ENCODE measurements at places on chromosomes 2 and 18.

DNA sequence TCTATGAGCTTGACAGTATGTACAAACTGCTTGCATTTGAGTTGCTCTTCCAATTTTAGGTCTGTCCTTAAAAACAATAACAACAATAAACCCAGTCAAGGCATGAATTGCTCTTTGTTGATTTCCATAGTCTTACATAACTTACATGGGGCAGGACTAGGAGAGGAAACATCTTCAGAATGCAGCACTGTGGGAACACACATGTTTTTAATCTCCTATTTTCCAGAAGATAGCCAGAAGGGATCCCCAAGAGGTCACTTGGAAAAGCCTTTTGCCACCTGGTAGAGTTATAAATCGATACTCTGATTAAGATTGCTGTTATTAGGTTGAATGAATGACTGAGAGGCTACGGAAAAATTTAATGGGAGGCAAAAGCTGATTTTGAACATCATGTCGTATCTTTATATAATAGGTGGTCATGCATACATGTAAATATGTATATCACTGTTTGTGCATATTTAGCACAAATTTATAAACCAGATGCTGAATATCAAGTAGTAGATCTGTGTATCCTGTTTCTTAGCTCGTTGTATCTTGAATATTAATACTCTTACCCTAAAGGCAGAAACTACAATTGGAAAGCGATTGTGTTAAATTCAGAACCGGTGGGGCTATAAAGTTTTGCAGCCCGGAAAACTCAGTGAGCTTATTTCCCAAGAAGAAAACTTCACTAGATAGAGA lies 479.4 kb upstream of the TCF4 start:
- DNase-seq, result no peak

- DNase-seq, result no peak
Measured at GRCh38 chr2:226971084-226971483, 135.2 kb downstream of the RHBDD1 start.

GRCh38 chr18:8439055-8439454 lies 170.2 kb upstream of the RAB12 start:
- DNase-seq, result no peak

- DNase-seq, result no peak
Measured at GRCh38 chr2:146721486-146721885, 1123.3 kb upstream of the ACVR2A start.

- DNase-seq, result no peak
Measured at GRCh38 chr18:40148960-40149359, 1806.1 kb upstream of the PIK3C3 start.

GRCh38 chr2:238667008-238667407 lies 180.9 kb upstream of the TWIST2 start:
- no peak for DNase-seq

- no peak for DNase-seq
Measured at GRCh38 chr18:21163647-21164547, 52.3 kb upstream of the ROCK1 start.

DNA sequence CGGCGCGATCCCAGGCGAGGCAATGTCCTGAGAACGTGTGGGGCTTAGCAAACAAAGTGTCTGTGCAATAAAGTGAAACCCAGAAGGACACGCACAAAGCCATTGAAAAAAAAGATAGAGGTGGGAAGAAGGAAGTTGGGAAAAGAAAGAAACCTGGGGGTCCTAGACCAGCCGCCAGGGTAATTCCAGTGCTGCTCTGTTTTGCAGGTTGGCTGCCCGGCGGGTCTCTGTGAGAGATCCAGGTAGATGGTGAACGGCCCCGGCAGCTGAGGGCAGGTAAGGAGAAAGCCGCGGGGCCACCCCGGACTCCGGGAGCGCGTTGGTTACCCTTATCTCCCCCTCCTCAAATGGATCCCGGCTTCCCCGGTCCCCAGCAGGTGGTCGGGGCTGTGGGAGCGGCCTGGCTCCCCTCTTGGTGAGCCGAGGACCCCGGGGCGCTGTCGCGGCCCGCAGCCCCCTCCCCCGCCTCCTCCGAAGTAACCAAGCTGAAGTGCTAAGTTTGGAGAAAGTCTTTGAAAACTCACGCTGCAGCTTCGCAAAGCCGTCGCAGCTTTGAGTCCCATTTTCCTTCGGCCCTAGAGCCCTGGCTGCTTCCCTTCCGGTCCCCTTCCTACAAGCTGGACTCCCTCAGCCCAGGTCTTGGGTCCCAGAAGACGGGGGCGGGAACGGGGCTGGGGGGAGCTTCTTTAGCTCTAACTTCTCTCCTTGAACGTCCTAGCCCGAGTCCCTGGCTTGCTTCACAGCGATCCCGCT lies 588 bp downstream of the OTX1 start:
- no peak for DNase-seq

DNA sequence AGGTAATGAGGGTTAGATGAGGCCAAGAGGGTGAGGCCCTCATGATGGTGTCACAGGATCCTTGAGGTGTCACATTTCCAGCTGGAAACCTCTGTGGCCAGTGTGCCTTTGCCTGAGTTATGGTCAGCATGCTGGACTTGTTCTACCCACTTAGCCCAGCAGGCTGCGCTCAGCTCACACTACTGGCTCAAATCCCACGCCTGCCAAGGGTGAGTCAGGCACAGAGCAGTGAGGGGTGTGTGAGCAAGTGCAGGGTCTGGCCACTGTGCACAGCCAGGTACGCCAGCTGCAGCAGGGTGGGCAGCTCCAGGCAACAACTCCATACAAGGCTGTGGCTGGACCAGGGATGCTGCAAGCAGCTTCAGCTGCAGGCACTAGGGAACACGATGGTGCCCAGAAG lies 616.6 kb upstream of the FSHR start:
- DNase-seq, result peak; percentile 63

GRCh38 chr2:217206907-217207698 lies 347.2 kb upstream of the TNP1 start:
- DNase-seq, result no peak

DNA sequence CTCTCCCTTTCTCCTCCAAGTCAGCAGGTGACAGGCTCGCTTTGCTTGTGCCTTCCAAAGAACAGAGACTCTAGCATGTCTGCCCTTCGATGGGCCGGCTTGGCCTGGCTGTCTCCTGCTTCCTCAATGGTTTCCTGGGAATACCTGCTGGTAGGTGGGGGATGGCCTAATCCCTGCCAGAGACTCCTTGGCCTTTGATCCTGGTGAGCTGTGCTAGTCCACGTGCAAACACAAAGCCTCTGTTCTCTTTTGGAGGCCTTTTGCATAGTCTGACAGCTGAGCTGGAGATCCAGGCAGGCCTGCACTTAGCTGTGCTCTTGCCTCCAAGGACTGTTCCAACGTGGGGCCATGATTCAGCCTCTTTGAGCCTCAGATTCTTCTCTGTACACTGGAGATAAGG lies 67.6 kb downstream of the ARL4C start:
- DNase-seq, result no peak

GRCh38 chr18:35095983-35096676 lies 54.9 kb downstream of the MAPRE2 start:
- no peak for DNase-seq

DNA sequence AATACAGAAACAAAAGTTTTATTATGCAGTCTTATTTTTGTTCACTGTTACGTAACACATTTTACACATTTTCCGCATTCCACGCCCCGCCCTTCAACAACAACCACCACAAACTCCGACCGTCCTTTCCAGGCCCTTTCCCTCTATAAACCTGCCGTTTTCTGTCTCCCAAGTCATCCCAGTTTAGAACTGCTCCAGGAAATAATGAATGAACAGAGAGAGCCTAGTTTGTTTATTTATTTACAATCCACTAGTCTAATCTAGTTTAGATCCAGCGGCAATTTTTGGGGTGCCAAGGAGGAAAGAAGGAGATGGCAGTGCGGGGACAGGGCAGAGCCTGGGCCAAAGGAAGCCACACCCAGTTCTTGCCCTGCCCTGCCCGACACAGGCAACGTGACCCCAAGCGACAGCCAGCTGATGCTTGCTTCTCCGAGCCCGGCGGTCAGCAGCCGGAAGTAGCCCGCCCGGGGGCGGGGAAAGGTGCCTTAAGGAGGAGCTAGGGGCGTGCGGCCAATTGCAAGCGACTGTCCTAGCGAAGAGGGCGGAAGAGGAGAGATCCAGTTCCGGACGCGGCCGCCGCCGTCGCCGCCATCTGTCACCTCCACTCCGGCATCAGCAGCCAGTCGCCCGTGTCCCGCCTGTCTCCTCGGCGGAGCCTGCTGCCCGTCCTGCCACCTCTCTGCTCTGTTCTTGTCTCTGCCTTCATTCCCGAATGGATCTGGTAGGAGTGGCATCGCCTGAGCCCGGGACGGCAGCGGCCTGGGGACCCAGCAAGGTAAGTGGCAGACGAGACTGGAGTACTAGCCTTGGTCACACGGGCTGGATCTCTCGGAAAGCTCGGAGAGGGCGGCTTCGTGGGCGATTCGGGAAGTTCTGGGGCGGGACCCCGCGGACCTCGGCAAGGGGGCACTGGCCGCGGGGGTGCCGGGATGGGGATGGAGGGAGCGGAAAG lies at the start of gene RIOK3:
Gene RIOK3 (plus strand): TSS at position 560 of the 952 bp plus-strand sequence. CDS start 153 bp downstream, at position 713.
- peak; percentile 89 for DNase-seq

DNA sequence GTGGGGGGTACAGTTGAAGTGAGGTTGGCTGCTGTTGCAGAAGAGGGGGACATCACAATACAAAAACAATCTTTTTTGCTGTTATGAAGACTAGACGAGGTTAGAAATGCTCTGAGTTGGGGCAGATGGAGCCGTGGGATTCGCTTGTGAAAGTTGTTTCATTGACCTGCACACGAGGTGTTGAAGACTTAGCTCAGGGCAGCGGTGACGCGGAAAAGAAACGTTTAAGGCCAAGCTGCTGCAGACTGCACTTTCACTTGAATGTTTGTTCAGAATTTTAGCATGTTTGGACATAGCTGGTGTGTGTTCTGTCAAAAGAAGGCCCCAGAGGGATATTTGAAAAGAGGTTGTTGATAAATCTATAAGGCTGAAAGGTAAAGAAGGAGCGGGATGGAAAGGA lies 46.3 kb downstream of the MTCL1 start:
- no peak for DNase-seq

DNA sequence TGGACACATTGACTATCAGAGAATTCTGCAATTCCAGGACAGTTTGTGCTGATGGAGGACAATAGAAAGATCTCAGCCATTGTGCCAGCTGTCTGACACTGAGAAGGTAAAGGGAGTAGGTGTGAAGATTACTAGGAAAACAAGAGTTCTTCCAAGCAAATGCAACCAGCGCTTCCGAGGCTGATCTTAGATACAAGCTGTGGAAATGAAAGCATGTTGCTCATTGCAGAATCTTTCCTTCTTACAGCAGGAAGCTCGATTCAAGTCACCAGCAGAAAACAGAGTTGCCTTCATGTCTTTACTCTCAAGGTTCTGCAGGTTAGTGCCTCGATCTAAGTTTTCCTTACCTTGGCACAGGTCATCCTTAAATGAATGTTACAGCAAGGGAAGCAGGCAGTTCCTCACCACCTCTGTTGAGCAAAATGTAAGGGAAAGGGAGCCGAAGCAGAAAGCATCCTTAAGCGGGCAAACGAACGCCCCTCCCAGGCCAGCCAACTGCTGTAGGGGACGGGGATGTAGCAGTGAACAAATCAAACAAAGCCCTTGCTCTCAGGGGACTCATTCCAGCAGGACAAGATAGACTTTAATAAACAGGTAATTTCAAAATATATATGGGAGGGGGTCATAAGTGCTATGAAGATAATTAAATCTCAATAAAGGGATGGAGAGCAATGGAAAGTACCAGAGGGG lies 54.3 kb downstream of the MARCHF4 start:
- DNase-seq, result no peak

All from iPS DF 6.9 (cell line).